ENCODE measurements at places on chromosomes 7 and 10.
A peak's percentile ranks its signal among the peaks of the same experiment; 100 is the strongest.

DNA sequence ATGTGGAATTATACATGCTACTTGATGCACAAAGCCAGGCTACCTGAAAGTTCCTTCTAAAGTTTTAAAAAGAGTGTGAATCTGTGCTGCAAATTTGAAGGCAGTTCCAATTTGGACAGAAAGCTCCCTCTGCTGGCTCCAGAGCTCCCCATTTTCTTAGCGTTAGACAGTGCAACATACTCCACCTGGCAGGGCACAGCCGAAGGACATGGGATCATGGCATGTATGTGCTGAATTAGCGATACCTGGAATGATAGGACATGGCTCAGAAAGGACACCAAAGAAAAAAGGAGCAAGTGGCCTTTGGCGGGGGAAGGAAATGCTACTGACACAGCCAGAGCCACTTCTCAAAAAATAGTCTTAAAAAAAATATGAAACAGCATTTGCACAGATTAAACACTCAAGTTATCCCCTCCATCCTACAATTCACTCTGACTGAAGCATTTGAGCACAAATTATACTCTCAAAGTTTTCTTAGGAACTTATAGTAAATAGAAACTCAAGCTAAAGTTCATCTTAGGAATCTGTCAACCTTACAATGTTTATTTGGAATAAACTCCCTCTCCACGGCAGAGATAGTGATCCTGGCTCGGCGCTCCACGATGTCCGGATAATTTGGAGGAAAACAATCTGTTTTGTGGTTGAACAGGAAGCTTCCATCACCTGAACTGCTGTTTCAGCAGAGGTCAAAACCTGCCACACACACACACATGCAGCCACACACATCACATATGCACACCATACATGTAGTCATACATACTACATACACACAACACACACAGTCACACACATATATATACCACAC, 80.0 kb downstream of the C7orf25 start:
- DNase-seq = no peak

GRCh38 chr10:78618050-78618449, 450.7 kb upstream of the ZMIZ1 start:
- DNase-seq = no peak

GRCh38 chr7:122425731-122426130, 121.2 kb upstream of the FEZF1 start:
- DNase-seq = no peak

DNA sequence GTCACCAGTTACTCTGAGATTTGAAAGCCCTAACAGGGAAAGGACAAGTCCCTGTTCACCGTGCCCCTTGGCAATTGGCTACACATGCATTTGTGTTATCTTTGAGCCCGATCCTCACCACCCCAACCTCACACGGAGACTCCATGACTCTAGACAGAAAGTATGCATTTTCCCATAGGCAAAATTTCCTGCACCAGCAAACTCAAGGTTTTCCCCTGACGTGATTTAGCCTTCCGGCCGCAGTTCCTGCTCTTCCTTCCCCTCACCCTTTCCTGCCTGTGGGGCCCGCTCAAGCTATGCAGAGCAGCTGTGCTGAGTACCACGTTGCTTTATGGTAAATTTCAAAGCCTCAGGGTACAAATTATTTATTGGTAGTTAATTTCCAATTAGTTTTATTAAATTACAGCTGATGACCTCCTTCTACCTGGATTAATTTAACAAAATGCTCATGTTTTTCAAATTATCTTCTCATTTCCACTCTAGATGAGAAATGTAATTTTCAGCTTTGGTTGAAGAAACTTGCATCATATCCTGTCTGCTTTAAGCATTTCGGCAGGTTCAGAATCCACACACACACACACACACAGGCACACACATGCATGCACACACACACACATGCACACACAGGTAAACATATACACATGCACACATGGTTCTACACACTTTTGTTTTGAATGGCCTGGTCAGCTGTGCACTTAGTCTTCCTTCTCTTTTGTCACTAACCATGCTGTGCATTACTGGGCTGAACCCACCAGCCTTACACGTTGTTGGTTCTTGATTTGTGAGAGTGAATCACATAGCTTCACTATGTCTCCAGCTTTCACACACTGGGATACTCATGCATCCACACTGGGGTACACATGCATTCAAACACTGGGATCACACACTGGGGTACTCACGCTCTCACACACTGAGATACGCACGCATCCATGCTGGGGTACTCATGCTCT, 283.1 kb upstream of the PITRM1 start:
- peak; percentile 19 for DNase-seq

GRCh38 chr7:53996876-53997275, 545.3 kb upstream of the VSTM2A start:
- no peak for DNase-seq

DNA sequence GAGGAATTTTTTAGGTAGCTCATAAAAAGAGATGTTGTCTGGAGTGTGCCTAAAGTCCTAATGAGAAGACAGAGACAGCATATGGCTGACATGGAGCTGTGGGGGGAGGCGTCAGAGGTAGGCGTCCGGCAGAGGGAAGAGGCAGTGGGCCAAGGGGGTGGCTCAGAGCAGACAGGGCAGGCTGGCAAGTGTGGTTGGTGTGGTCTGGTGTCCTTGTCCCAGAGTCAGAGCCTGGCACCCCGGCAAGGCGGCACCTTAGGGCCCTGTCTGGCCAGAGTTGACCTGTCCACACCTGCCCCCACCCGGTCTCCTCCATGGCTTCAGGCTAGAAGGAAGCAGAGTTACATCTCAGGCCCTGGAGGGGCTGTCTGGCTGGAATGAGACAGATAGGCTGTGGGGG, 220.3 kb upstream of the ZNF32 start:
- DNase-seq = no peak

Data from stimulated activated CD4-positive, alpha-beta T cell treated with anti-CD3 and anti-CD28 coated beads, Interleukin-15, amount 100 ng/mL, for 24 hours (primary cell).